T-helper 2 cell (primary cell): ENCODE measurements at places on chromosomes 6 and 20.

DNA sequence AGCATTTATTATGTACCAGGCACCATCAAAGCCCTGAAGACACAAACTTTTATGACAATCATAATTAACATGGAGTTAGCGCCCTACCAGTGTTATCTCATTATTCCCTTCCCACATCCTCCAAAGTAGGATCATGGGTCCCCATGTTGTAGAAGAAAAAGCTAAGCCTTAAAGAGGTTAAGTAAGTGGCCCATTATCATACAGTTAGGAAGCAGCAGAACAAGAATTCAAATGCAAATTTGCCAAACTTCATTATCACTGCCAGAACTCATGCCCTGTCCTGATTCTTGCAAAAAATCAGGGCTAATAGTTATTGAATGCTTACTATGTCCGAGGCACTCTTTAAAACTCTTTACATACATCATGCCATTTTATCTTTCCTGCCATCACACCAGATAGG, 310.6 kb downstream of the ZNF217 start:
- no peak for DNase-seq

GRCh38 chr6:34053721-34054120, 92.2 kb downstream of the GRM4 start:
- DNase-seq: no peak

- DNase-seq: peak; percentile 46
Observed at GRCh38 chr20:62136283-62137091, 6.7 kb downstream of the PSMA7 start.

DNA sequence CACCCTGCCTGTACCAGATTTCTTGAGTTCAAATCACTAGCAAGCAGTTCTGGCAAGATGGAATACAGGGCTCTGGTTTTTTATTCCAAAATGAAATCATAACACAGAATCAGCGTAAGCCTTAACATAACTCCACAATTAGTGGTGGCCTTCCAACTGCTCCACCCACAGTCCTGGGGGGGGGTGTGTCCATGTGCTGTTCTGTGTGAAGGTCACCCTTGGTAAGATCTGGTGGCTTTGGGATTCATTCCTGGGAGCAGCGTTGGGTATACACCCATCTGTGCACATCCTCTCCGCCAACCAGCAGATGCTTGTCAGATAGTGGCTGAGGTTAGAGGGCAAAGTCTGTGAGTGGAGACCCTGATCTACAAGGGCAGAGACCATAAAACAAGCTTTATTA, 49.9 kb upstream of the CD83 start:
- no peak for DNase-seq

- DNase-seq: no peak
Observed at GRCh38 chr6:130524552-130524951, 158.7 kb downstream of the TMEM200A start.

DNA sequence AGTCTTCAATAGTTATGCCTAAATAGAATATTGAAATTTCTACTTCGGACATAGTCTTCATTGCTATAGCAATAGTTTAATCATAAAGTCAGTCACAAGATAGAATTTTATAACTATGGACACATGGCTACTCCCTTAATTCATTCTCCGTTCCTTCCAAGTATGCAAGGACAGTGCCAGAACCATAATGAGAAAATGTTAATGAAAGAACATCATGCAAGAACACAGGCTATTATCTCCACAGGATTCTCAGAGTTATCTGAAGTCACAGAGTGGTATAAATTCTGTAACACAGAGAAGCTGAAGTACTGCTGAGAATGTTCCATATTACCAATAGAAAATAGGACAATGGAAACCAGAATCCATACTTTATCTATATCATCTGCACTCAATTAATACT, 826.2 kb downstream of the EPHA7 start:
- DNase-seq: no peak

DNA sequence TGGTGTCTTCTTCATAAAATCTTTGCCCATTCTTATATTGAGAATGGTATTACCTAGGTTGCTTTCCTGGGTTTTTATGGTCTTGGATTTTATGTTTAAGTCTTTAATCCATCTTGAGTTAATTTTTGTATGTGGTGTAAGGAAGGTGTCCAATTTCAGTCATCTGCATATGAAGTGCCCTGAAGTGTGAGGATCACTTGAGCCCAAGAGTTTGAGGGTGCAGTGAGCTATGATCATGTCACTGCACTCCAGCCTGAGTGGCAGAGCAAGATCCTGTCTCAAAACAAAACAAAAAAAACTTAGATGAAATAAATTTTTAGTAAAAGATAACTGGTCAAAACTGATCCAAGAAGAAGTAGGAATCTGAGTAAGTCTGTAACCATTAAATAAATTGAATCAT, 215.4 kb downstream of the TBC1D7 start:
- no peak for DNase-seq

- DNase-seq: no peak
Observed at GRCh38 chr20:48284315-48284714, 499.0 kb upstream of the SULF2 start.

DNA sequence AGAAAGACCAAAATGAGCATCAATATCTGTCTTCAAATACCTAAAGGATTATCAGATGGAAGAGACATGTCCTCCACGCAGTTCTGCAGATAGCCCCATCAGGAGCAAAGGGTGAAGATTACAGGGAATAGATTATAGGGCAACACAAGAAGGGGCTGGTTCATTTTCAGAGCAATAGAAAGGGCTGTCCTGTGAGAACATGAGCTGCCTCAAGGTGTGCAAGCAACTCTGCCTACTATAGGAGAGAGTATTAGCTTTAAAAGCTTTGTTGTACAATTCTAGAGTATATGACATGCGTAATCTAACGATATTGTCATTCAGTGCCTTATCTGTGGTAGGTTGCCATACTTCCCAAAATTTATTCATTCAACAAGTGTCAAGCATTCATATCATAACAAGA, 112.7 kb downstream of the NRSN1 start:
- no peak for DNase-seq

DNA sequence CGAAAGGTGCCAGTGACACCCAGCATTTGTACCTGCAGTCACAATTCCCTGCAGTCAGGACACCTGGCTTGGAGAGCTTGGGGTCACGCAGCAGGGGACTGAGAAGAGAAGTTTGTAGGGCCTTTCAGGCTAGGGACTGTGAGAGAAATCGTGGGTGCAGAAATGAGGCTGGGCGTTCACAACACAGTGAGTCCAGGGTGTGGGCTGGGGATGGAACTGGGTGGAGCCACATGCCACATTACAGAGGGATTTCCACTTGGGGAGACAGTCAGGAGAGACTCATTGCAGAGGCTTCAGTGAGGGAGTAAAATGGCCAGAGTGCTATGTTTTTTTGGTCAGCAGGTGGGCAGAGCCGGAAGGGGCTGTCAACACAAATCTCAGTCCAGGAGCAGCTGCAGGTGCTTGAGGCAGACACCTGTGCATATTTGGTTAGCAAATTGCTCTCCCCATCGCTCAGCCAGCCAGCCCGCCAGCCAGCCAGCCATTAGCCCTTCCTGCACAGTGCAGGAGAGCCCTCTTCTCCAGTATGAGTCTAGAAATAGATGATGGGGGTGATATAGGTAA, 7.4 kb downstream of the ITPR3 start:
- no peak for DNase-seq

DNA sequence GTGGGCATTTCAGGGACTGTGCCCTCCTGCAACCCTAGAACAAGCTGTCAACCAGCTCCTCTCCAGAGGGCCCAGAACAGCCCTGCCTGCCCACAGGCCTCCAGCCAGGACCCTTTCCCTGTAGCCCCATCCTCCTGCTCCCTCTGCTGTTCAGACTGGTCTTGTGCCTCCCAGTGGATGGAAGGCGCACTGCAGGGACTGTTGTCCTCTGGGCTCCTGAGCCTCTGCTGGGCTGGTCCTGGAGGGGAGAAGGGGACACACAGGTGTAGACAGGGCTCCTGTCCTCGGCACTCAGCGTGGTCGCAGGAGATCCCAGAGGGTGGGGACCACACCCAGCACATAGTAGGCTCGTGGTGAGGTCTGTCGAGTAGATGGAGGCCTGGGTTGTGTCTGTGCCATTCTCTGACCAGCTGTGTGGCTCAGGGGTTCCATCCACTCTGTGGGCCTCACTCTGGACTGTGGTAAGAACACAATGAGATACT, 11.5 kb downstream of the ITPR3 start:
- DNase-seq: peak; percentile 48

- DNase-seq: no peak
Observed at GRCh38 chr6:46288835-46289234, 118.1 kb upstream of the ENPP5 start.

DNA sequence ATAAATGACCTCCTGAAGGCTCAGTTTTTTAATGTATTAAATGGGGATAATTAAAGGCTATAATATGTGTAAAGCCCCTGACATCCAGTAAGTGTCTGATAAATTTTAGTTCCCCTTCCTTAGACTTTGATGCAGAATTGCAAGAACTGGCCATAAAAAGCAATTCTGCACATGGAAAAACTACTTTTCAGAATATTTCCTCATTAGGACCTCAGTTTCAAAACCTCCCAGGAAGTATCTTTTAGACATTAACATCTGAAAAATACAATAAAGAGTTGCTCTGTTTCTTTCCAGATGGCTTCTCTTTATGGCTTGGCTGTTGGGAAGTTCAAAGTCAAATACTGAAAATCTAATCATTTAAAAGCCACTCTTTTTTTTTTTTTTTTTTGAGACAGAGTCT, 106.3 kb upstream of the ZNF217 start:
- no peak for DNase-seq

GRCh38 chr20:13234961-13235360, 13.9 kb downstream of the ISM1 start:
- DNase-seq: no peak

DNA sequence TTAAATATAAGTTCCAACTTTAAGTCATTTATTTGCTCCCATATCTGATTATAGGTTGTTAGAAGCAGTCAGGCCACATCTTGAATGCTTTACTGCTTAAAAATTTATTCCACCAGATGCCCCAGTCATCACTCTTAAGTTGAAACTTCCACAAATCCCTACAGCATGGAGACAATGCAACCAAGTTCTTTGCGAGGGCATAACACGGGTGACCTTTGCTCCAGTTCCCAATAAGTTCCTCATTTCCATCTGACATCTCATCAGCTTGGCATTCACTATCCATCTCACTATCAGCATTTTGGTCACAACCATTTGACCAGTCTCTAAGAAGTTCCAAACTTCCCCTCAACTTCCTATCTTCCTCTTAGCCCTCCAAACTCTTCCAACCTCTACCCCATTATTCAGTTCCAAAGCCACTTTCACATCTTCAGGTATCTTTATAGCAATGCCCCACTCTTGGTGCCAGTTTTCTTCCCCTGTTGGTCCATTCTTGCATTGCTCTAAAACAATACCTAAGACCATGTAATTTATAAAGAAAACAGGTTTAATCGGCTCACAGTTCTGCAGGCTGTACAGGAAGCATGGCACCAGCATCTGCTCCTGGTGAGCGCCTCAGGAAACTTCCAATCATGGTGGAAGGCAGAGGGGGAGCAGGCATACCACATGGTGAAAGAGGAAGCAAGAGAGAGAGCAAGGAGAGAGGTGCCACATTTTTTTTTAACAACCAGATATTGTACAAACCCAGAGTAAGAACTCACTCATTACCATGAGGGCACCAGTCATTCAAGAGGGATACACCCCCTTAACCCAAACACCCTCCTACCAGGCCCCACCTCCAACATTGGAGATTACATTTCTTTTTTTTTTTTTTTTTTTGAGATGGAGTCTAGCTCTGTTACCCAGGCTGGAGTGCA, 15.9 kb upstream of the ITPR3 start:
- no peak for DNase-seq

DNA sequence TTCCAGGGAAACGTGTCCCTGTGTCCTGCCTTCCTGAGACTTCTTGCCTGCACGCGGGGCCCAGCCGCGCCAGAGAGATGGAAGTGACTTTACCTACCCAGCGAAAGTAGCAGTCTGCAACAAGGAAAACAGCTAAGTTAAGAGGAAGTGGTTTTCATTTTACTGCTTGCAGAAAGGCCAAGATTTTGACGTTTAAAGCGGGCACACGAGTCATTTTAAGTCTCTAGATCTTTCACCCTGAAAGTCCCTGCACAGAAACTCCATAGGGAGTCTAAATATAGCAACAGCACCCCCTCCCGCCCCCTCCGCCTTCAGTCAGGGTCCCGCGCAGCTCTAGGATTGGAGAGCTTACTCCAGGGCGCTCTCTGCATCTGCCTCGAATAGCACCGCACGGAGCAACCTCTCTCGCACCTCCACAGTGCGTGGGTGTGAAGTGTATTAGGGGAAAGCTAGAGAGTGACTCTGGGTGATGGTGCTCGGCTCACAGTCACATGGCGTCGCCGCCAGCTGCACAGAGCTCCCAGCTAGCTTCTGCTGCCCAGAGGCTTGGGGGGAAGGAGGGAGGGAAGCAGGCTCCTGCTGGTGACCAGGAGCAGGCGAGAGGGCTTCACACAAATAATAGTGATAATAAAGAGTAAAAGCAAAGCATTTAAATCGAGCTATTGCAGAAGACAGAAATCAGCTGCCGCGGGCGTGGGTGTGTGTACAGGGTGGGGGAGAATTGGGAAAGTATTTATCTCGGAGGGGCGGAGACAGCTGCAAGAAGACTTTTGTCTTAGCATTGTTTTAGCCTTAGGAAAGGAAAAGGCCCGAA, 1.8 kb upstream of the KCNQ5 start:
- peak; percentile 60 for DNase-seq

DNA sequence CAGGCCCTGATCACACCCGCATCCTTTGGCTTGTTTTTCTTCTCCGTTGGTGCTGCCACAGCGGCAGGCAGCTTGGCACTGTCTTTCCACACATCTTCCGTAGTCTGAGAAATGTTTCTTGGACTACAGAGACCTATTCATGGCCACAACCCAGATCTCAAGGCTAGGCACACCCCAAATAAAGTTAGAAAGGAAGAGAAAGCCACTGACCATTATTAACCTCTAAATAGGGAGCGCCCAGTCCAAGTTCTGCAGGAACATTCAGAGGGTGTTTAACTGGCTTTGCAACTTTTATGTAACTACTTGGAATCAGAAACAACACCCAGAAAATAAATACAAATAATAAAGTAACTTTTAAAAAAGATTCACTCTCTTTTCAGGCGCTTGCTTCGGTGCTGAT, 124.8 kb upstream of the NEDD9 start:
- no peak for DNase-seq

DNA sequence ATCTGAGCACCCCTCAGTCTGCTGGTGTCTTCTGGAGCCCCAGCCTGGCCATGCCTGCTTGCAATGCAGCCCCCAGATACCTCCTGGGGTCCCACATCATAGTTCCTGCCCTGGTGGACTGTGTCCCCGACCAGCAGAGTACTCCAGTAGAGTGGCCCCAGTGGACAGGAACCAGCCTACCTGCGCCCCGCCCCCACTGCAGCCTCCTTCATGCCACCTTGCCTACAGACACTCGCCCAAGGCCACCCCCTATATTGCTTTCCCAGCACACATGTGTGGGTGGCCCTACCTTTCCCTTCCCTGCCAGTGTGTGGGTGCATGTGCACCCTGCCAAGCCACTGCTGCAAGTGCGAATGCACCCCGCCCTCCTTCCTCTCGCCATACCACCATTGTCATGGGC, 204.0 kb downstream of the EDN1 start:
- DNase-seq: no peak

GRCh38 chr6:141484711-141485110, 648.0 kb upstream of the GJE1 start:
- DNase-seq: peak; percentile 91

GRCh38 chr20:12882832-12883506, 125.8 kb upstream of the SPTLC3 start:
- DNase-seq: no peak

- DNase-seq: no peak
Observed at GRCh38 chr6:142845143-142845571, 99.8 kb downstream of the HIVEP2 start.
